Trophoblast cell (in vitro differentiated cells and primary cell): ENCODE measurements at places on chromosomes 7 and 10.

DNA sequence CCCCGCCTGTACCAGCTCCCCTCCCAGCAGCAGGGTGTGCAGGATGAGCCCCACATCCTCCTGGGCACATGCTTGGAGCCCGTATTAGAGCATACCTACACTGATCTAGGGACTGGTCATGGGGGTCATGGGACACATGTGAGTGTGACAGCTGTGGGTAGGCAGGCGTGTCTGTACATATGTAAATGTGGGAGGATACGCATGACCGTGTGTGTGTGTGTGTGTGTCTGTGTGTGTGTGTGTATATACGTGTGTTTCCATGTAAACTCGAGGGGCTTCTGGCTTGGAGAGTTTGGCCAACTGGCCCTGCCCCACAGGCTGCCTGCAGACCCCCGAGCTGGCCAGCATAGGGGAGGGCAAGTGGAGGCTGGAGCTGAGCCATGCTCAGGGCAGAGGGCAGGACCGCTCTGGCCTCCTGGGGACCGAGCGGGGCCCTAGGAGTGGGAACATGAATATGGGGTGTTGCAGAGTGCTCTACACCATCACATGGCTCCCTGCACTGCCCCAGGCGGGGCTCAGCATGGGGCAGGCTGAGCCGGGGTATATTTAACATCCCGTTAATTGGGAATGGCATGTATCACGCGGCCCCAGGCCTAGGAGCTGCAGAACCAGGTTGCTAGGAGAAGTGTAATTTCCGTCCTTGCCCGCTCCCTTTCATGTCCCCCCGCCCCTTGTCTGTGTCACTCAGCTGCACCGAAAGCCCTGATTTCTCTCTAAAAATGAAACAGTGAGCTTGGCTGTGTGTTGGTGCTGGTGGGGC is 152.7 kb upstream of the PCBD1 start:
- DNase-seq: no peak

DNA sequence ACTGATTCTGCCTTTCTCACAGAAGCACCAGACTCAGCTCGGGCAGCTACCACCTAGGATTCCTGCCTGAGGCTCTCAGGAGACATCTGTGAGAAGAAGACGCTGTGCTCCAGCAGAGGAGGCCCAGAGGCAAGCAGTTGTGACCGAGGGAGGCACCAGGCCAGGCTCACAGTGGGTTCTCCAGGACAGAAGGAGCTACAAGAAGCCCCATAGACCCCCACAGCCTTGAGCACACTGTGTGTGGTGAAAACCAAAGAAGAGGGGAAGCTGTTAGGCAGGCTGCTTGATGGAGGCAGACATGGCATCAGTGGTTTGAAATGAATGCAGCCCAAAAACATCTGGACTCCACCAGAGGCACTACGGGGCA is 198.8 kb downstream of the GRID1 start:
- no peak for DNase-seq

DNA sequence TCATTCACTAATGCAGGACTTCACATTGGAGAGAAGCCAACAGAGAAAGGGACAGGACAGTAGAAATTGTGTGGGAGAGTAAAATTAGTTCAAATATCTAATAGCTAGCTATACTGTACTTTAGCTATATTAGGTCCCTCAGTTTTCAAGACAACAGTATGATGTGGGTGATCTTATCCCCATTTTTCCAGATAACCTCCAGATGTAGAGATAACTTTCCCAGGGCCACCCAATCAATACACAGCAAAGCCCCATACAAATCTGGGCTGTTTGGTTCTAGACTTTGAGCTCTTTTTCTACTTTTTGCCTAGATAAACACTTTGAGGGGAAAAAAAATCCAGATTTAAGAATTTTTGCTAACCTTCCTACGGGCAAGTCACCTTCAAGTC is 482 bp upstream of the CLDN12 start:
- DNase-seq: no peak

- DNase-seq: no peak
Observed at GRCh38 chr7:135934651-135935050, 42.5 kb downstream of the MTPN start.

DNA sequence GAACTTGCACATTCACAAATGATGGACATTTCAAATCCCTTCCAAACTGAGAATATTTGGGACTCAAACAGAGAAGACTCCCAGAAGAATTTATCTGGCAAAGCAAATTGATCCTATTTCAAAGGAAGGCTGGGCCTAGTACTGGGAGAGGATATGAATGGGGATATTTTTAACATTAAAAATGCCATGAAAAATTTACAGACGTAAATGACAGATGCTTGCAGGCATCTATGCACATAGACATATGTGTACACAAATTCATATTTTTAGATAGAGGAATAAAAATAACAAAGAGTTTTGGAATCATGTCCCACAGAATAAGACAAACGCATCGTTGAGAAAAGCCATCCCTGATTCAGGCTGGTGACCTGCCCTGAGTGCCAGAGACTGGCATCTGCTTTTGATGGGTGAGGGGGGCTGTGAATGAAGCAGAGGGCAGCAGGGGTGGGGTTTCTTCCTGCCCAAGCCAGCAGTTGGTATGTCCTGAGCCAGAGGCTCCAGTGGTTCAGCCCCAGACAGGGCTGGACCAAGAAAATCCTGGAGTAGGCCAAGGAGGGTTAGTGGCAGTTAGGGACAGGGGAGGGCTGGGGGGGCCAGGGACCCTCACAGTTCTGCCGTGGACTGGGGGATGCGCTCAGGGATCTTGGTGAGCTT is 138.5 kb downstream of the SLIT1 start:
- no peak for DNase-seq

- peak; percentile 55 for DNase-seq
Observed at GRCh38 chr10:110327262-110327914, 22.7 kb upstream of the SMNDC1 start.

DNA sequence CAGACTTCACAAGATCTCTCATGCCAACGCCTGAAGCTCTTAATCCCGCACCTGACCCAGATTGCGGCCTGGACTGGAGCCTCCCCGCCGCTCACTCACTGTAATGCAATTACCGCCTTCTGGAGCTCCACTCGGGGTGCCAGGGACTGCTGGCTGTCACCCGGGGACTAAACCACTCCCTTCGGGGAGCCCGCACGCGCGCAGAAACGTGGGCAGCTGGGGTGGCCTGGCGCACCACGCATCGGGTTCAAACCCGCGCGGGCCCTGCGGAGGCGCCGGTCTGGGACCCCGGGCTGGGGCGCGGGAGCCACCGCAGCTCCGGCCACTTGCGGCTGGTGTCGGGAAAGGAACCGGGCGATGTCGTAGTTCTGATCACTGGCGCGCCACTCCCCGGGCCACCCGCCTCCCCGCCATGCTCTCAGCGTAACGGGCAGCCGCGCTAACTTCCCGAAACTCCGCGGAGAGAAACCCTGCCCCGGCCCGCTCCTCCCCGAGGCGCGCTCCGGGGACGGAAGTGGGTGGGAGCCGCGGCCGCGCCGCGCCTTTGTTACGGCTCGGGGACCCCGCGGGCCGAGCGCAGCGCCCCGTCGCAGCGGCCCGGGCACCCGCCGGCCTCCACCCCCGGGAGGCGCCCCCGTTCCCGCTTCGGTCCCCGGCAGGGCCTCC is 100.3 kb upstream of the SVIL start:
- peak; percentile 19 for DNase-seq

DNA sequence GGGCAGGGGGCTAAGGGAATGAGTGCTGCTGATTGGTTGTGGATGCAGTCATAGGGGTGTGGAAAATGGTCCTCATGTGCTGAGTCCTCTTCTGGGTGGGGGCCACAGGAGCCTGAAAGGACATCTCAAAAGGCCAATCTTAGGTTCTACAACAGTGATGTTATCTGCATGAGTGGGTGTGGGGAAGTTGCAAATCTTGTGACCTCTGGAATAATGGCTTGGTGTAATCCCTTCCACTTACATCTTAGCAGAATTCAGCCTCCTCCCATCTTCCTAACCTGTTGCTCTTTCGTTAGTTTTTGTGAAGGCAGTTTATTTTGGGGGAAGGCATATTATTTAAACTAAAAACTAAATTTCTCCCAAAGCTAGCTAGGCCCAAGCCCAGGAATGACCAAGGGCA is 42.0 kb upstream of the OIT3 start:
- DNase-seq: no peak
